ENCODE measurements at places on chromosomes 4 and X. TPM values are rescaled to one million over a fixed set of nuclear protein-coding genes. Genes with fewer than 3 reads are reported as not detected.

DMRTC1 gene
- not detected for polyA plus RNA-seq

DNA sequence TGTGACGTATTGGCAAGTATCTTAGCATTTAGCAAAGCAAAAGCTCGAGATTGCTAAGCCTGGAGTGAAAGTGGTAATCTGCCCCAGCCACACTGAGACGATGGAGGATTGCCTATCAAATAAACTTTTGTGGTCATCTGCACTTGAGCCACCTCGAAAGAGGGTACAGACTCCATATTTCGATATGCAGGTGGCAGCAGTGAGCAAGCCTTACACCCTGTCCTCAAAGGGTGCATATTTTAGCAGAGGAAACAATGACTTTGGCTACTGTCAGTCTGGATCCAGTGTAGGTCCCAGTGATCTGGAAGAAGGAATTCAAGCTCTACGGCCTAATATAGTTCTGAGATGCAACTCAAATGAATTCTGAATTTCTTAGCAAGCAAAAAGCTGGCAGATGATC lies 153.9 kb downstream of the ATG4A start:
- DNase-seq = no peak

- DNase-seq = no peak
Observed at GRCh38 chr4:85127653-85128052, 161.2 kb upstream of the WDFY3 start.

DNA sequence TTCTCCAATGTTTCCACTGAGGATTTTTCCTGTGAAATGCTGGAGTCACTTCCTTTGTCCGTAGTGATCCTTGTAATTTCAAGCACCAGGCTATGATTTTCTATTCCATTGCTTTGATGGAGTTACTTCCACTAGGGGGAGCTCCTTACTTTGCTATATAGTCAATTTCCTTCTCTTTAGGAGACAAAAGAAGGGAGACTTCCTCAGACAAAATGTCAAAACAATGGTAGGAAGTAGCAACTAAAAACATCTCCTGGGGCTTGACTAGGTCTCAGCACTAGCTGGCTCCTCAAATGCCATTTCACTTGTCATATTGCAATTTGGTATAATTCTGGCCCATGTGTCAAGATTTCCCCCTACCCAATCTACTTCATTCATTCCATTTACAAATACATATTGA lies 24.1 kb downstream of the ZCCHC12 start:
- peak; percentile 23 for DNase-seq

PASD1 gene
- polyA plus RNA-seq = not detected

PAGE1 gene
- polyA plus RNA-seq = not detected

GLRA3 gene
- polyA plus RNA-seq = 1.0 TPM

ATRX gene
- 40.7 TPM for polyA plus RNA-seq

GALNTL6 gene
- 0.84 TPM for polyA plus RNA-seq

- no peak for DNase-seq
Observed at GRCh38 chr4:145769450-145770037, 89.6 kb downstream of the C4orf51 start.

MAGEB2 gene
- not detected for polyA plus RNA-seq

DNA sequence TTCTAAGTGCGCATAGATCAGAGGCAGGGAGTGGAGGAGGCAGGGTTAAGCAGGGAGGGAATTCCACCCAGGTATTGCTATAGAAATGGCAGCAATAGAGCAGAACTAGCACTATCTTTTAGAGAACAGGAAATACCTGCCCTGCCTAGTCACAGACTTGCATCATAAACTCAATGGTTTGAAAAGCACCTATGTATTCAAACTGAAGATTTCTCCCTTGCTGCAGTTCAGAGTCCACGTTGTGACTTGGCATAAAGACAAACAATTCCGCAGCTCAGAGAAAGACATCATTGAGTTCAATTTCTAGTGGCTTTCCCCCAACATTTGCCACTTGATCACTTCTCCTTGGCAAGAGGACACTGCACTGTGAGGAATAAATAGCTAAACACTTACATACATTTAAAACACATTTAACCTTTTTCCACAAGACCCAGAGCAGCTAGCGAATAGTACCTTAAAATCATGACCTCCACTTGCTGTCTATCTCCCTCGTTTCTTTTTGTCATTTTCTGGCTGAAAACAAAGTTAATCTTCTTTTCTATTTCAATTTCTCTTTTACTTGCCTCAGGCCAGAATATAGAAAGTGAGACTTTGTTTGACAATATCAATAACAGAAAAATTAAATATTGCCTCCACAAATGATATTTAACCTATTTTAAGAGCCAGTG lies 42.4 kb downstream of the SLC7A11 start:
- DNase-seq = peak; percentile 97

FREM3 gene
- 0.16 TPM for polyA plus RNA-seq

- DNase-seq = no peak
Observed at GRCh38 chr4:184688447-184688846, 38.9 kb downstream of the PRIMPOL start.

MAGEA3 gene
- not detected for polyA plus RNA-seq

DNA sequence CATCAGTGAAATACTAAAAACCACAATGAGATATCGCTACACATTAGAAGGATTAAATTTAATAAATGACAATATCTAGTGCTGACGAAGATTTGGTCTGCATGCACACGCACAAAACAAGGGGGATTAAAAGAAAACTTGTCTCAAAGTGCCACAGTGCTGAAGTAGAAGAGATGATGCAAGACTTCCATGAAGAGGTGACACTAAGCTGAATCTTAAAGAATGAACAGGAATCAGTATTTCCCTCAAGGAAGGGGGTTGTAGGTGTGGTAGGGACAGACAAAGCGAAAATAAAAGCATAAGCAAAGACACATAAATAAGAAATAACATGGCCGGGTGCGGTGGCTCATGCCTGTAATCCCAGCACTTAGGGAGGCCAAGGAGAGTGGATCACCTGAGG lies 33.5 kb downstream of the CNOT6L start:
- no peak for DNase-seq

GPRASP1 gene
- 13.8 TPM for polyA plus RNA-seq

MEPE gene
- polyA plus RNA-seq = not detected

DNA sequence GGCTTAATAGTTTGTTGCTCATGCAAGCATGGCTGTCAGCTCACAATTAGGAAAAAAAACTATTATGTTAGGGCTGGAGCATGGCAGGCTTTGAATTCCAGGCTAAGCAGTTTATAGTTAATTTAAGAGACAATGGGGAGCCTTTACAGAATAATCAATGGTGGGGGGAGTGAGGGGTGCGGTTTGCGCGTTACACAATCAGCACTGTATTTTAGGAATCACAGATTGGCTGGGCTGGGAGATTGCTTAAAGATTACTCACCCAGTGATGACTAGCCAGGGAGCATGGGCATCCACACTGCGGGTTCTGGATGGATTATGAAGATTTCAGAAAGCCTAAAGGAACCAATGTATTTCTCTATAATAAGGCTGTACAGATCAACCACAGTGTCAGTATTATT lies 186.6 kb downstream of the SOX3 start:
- no peak for DNase-seq

- no peak for DNase-seq
Observed at GRCh38 chr4:170243662-170244288, 154.0 kb upstream of the AADAT start.

DNA sequence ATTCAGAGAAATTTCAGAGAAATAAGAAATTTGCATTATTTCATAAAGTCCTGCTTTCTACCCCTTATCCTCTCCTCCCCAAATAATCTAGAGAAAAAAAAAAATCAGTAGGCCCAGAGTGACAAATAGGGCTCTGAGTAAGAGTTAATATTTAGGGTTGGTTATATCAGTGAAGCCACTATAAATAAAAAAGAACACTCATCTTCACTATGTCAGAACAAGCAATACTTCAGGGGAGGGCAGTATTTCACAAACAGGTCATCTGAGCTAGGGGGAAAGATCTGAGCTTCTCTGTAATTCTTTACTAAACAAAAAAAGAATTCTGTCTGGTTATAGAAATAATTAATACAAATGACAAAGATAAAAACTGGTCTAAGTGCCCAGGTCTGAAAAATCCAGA lies 39.4 kb downstream of the PDE5A start:
- no peak for DNase-seq

DNA sequence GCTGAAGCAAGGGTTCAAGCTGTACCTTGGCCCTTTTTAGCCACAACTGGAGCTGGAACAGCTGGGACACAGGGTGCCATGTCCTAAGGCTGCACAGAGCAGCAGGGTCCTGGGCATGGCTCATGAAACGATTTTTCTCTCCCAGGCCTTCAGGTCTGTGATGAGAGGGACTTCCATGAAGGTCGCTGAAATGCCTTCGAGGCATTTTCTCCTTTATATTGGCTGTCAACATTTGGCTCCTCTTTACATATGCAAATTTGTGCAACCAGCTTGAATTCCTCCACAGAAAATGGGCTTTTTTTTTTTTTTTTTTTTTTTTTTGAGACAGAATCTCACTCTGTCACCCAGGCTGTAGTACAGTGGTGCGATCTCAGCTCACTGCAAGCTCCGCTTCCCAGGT lies 430.8 kb downstream of the PCDH11X start:
- no peak for DNase-seq

- peak; percentile 25 for DNase-seq
Observed at GRCh38 chrX:131257367-131257766, 31.7 kb downstream of the IGSF1 start.

DNA sequence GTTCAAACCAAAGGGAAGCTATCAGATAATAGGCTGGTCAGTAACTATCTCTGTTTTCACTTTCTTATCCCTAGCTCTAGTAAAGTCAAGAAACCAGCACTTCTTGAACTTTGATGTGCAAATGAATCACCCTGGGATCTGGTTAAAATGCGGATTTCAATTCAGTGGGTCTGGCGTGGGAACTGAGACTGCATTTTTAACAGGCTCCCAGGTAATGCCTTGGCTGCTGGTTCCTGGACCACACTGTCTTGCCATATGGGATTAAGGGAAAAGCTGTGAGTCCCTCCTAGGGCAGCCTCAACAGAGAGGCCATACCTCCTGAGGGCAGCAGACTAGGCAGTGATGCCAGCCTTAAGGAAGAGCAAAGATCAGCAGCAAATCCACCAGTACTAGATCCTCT lies 1.7 kb downstream of the RNF175 start:
- DNase-seq = no peak

SLC26A1 gene
- polyA plus RNA-seq = 10.1 TPM

DNA sequence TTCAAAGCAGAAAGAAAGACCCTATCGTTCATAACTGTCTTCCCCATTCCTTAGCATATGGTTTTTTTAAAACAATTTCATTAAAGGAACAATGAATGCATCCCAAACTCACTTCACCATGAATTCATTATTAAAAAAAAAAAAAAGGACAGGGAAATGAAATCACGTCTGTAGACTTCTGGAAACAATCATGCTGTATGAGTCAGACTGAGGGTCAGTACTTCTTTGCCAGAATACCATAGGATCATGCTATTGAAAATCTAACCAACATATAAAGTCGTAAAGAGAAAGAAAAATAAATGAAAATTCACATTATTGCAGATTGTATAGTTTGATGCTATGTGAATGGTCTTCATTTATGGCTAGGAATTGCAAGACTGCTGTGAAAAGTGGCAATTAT lies 144.4 kb downstream of the PCDH18 start:
- DNase-seq = no peak

GRCh38 chr4:52368895-52369294 lies 290.2 kb downstream of the USP46 start:
- DNase-seq = no peak

DNA sequence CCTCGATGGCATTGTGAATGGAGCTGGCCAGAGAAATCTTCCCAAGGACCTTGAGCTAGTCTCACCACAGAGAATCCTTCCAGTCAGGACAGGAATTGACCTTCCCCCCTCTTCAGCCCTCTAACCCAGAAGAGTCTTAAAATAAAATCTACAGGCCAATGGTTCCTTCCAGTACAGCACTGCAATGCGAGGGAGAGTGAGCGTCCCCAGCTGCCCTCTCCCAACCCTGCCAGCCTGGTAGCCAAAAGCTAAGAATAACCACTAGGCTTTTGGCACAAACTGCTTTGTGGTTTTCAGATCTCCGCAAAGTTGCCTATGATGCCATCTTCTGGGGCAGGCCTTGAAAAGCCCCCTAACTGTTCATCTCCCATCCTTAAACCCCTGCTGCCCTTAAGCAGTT lies 175.1 kb downstream of the AR start:
- DNase-seq = no peak

- DNase-seq = peak; percentile 93
Observed at GRCh38 chr4:152485726-152486276, 50.1 kb downstream of the FBXW7 start.

GAB1 gene
- 69.2 TPM for polyA plus RNA-seq

DNA sequence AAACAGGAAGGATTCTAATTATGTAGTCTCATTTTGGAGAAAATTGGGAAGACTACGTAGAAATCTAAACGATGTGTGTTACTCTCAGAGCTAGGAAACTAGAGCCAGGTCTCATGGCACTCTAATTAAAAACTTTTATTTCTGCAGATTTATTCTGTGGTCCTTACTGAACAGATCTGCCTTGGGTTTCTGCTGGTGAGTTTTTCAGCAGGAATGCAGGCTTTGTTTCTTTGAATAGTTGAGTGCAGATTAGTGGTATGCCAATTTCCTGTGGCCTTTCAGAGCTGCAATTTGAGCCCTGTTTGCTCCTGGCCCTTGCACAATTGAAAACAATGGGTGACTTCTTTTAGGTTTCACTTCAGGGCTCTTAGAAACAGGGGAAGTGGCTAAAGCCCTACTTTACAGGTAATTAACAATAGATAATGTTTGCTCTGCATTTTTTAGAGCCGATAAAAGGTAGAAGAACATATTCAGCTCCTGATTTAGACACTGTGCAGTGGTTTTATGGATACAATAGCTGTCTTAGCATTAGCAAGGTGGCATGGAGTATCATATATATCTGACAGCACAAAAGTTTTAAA lies 21.8 kb downstream of the SPRY1 start:
- DNase-seq = peak; percentile 70

DNA sequence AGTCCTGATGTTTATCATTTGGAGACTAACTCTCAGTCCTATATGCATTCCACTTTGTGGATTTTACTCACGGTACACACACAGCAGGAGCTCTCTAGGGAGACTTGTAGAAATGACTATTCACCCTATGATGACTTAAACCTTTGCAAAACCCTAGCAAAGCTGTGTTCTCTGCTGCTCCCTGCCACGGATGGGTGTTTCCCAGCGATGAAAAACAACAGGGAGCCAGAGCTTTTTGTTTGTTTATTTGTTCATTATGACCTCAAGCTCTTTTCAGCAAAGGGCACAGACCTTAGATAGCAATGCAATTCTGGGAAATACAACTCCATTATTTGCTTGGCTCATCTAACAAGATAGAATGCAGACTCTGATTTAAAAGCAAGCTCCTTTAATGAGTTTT lies 156.6 kb downstream of the GRIA3 start:
- DNase-seq = no peak

GRCh38 chr4:79163981-79164490 lies 161.8 kb downstream of the NAA11 start:
- DNase-seq = no peak

DNA sequence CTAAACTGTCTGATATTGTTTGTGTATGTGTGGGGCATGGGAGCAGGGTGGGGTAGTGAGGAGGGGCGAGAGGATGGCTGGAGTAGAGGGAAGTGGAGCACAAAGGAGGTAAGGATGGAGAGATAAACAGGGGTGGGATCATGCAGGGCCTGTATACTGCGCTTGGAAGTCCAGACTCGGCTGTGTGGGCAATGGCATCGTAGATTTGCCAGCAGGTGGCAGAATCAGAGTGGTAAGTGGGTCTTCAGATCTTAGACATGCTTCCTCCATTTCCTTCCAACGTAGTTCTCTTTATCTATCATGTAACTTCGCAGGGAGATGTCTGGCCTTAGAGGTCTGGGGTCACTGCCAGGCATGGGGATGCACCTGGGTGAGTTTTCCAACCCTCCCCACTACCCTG lies 155.5 kb downstream of the PDGFRA start:
- peak; percentile 16 for DNase-seq

- DNase-seq = no peak
Observed at GRCh38 chrX:68919707-68920106, 90.9 kb downstream of the EFNB1 start.

Measured in large intestine (tissue), 12 donors.